ENCODE measurements at places on chromosomes 6 and 20. TPM values are rescaled to one million over a fixed set of nuclear protein-coding genes. Genes with fewer than 3 reads are reported as not detected.
A peak's percentile ranks its signal among the peaks of the same experiment; 100 is the strongest.

DNA sequence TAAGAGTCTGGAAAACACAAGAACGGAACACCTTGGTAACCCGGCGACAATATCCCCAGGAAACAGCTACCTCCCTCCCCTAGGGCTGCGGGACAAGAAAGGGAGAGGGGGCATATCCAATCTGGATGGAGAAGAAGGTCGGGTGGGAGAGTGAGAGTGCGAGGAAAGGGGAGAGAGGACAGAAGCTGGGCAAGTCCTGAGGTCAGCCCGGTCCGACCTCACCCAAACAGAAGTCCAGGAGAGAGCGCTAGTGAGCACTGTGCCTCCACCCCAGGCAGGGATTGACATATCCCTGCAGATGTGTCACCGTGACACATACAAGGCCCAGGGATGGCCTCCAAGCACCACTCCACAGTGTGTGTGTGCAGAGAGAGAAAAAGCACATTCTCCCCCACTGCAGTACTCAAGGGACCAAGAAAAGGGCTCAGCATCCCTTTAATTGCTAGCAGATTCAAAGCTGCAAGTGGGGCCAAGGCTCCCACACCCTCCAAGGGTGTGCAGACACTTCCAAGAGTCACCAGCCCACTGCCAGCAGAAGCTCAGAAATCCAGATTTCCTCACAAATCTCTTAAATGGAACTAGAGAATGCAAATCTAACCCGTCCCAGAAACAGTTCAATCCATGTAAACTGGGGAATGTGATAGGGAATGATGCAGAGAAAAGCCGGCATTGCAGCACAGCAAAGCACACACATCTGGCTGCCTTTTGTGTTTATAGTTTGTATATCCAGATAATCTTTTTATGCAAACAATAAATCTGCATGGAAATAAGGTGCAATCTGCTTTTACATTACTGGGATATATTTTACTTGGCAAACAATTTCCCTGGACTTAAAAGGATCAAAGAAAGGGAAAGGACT is 3.1 kb downstream of the PXDC1 start:
- peak; percentile 11 for ATAC-seq

DNA sequence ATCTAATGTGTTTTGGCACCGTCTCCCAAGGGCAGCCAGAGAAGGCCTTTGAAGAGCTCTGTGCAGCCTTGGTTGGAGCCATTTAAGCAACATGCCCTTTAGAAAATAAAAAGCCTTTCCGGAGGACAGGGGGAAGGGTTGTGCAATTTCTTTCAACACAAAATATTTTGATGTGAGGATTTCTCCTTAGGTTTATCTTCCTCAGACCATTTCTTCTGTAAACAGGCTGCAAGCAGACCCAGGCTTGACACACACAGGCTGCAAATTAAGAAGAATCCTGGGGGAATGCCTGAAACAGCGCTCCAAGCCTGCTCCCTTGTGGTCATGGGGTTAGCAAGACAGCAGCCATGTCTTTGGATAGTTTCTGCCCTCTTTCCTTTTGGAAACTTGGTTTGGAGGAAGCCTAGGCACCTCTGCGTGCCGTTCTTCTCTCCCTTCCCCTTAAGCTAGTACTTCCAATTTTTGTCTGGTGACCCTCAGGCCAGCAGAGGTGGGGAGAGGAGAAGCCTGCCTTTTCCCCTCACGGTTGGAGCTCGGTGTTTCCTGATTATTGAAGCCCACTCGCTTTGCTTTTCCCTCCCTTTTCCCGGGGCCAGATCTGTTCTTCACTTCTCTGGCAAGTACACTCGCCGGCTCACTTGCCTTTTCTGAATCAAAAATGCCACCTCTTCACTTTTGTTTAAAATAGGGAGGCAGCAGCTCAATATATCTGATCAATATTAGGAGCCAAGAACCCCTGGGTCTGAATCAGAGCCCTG is 39.6 kb upstream of the NOX3 start:
- ATAC-seq, result peak; percentile 82

GRCh38 chr6:135535989-135536414 is 38.5 kb upstream of the AHI1 start:
- no peak for ATAC-seq

PAX1 gene
- not detected for total RNA-seq

DNA sequence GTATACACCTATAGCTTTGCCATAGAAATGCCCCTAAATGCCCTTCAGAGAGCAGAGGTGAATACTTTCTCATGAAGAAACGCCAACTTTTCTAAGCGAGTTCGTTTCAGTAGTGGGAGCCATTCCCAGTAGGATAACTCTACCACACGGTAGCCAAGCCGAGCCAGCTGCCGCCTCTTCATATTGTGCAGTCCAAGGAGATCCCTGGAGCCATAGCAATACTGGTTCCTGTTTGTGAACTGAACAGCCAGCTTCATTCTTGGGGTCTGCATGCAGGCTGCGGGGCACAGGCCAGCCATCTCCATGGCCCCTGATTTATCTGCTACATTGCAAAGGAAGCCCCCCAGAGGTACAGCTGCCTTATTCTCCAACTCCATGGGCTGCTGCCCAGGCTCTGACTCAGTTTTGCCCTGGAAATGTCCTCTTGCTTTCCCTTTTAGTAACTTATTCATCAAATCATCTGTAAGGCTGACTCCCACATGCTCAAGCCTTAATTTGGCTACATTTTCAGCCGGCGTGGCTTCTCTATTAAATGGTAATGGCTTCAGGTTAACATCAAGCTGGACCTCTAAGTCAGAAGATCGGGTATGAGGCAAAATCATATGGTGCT is 12.8 kb downstream of the FASTKD5 start:
- ATAC-seq, result no peak

PRPH2 gene
- total RNA-seq, result 1.2 TPM

LIN28B gene
- not detected for total RNA-seq

DNA sequence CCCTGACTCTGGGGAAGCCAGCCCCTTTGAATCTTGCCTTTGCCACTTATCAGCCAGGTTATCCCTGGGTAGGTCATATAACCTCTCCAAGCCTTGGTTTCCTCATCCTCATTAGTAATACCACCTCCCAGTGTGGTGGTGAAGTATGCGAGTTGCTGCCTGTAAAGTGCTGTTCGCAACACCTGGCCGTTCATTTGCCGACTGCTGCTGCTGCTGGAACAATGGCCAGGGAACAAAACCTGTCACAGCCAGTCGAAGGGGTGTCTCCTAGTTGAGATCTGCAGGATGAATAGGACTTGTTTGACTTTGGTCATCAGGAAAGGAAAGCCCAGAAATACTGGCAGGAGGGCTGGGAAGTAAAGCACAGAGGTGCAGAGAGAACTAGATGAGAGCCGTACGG is 6.1 kb downstream of the MANBAL start:
- ATAC-seq, result no peak

COL20A1 gene
- total RNA-seq, result not detected
